ENCODE measurements at places on chromosomes 1 and 21. TPM values are rescaled to one million over a fixed set of nuclear protein-coding genes. Genes with fewer than 3 reads are reported as not detected.

The PCP4L1 gene
- total RNA-seq: 0.34 TPM

The DHDDS gene
- 14.1 TPM for total RNA-seq

The GSTM2 gene
- 70.9 TPM for total RNA-seq

The C1orf232 gene
- not detected for total RNA-seq

The CD5L gene
- total RNA-seq: 1.4 TPM

DNA sequence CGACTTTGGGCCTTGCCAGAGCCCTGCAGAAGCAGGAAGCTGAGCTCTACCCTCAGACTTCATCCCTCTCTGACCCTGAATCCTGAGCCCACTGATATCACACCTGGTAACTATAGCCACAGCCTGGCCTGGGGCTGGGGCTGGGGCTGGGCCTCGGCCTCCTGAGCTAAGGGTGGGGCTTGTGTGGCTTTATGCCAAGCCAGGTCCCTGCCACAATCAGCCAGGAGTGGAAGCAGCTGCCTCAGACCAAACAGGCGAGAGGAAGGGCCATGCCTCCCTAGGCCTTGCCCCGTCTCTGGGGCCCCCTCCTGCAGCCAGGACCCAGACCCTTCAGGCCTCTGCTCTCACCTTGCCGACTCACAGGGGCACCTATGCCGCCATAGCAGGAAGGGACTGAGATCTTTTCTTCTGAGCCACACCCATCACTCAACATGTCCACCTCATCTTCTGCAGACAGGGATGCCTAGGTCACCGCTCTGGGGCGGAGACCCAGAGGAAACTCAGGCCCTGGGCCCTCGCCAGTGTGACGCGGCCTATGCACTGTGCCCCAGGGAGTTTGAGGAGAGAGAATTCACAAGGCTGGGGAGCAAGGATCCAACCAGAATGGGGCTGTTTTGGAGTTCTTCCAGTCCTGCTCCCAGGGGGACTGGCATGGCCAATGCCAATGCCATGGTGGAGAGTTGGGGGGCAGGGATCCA, 5.7 kb downstream of the UBXN11 start:
- H3K4me3 ChIP-seq: no peak overlapping the region
- no peaks in the 10 kb centered on the region for H3K27me3 ChIP-seq
- peaks cover 16% of the 10 kb centered on the region for H3K4me1 ChIP-seq
- no peak for DNase-seq

DNA sequence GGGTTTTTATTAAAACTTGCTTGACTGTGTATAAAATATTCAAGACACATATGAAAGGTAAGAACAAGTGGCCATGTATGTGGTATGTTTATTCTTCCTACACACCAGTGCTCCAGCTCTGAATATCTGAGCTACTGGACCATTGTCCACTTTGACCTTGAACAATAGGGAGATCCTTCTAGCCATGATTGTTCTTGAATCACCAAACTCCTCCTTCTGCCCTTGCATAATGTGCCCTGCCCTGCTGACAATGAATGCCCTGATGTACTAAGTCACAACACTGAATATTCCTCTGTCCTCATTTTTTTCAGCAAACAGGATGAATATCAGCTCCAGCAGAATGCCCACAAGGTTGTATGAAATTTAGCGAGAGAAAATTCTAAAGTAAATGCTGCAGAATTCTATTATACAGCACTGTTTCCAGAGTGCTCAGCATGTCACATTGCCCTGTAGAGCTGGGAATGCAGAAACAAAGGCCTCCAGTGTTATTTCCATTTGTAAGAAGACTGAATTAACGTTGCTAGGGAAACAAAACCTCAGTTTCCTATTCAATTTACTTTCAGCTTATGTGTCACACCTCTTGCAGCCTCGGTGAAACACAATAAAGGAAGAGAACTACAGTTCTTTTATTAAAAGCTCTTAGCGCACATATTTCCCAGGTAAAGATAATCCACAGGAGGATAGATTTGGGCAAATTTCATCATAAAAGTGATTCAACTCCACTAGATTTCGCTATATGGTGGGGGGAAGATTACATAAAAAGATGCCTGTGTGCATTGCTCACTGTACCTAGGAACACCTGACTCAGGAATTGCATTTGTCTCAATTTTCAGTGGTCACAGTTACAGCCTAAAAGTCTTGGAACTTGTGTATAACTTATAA, 187.4 kb upstream of the ATP1B1 start:
- H3K4me1 ChIP-seq: peaks cover 9% of the 10 kb centered on the region
- no peaks in the 10 kb centered on the region for H3K27me3 ChIP-seq
- no peak overlapping the region for H3K27ac ChIP-seq
- H3K36me3 ChIP-seq: no peaks in the 10 kb centered on the region
- H3K4me3 ChIP-seq: no peak overlapping the region

- no peak overlapping the region for H3K27ac ChIP-seq
- DNase-seq: no peak
- no peaks in the 10 kb centered on the region for H3K4me1 ChIP-seq
These were observed 128.1 kb downstream of the HHAT start for GRCh38 chr1:210456731-210457255.

- no peaks in the 10 kb centered on the region for H3K36me3 ChIP-seq
- no peak for DNase-seq
- H3K4me1 ChIP-seq: peaks cover 22% of the 10 kb centered on the region
- peaks cover 32% of the 10 kb centered on the region for H3K27me3 ChIP-seq
These were observed 2.8 kb downstream of the FAM43B start for GRCh38 chr1:20555025-20555757.

- H3K27ac ChIP-seq: peak overlapping the region; percentile 49
- DNase-seq: peak; percentile 21
- no peak overlapping the region for H3K4me3 ChIP-seq
- no peaks in the 10 kb centered on the region for H3K27me3 ChIP-seq
These were observed 80.9 kb downstream of the TTC3 start for GRCh38 chr21:37153935-37154350.

DNA sequence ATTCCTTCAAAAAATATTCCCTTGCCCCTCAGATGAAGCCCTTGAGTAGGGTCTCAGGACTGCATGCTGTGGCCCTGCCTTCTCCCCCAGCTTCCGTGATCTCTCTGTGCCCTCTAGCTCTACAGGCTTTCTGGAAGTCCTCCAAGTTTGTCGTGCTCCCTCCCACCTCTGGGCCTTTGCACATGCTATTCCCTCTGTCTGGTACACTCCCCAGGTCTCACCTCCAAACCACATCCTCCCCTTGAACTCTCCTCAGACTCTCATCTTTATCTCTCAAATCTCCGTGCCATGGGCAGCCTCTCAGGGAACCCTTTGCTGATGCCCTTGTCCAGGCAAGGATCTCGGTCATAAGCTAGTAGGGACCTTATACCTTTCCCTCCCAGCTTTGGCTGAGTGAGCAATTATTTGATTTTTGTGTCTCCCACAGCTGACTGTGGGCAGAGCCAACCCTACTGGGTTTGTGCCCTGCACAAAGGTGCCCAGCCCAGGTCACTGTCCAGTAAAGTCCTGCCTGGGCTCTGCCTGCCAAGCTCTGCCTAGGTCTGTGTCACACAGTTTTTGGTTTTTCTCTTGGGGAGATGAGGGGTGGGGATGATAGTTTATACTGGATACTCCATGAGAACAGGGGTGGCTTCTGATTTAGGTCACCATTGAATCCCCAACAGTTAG, 188.1 kb downstream of the ZNF281 start:
- no peaks in the 10 kb centered on the region for H3K36me3 ChIP-seq
- H3K4me1 ChIP-seq: no peaks in the 10 kb centered on the region
- no peak for DNase-seq
- no peak overlapping the region for H3K4me3 ChIP-seq
- peaks cover 7% of the 10 kb centered on the region for H3K27me3 ChIP-seq
